Kidney capillary endothelial cell (primary cell): ENCODE measurements at places on chromosomes 16 and 17.

DNA sequence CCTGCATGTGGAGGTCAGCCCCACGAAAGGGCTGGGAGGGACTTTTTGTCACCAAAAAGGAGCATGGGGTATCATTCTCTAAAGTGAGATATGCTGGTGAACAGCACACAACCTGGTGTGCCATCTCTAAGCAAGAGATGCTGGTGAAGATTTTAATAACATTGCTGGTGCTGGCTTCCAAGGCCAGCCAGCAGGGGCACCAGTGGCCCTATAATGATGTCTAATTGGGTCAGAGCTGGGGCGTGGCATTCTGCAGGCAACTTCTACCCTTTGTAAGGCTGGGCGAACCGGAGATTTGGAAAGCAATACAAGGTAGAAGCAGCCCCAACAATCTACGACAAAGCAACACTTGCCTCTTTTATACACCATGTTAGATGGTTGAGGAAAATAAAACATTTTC, 16.8 kb downstream of the SDR42E1 start:
- no peak for DNase-seq

DNA sequence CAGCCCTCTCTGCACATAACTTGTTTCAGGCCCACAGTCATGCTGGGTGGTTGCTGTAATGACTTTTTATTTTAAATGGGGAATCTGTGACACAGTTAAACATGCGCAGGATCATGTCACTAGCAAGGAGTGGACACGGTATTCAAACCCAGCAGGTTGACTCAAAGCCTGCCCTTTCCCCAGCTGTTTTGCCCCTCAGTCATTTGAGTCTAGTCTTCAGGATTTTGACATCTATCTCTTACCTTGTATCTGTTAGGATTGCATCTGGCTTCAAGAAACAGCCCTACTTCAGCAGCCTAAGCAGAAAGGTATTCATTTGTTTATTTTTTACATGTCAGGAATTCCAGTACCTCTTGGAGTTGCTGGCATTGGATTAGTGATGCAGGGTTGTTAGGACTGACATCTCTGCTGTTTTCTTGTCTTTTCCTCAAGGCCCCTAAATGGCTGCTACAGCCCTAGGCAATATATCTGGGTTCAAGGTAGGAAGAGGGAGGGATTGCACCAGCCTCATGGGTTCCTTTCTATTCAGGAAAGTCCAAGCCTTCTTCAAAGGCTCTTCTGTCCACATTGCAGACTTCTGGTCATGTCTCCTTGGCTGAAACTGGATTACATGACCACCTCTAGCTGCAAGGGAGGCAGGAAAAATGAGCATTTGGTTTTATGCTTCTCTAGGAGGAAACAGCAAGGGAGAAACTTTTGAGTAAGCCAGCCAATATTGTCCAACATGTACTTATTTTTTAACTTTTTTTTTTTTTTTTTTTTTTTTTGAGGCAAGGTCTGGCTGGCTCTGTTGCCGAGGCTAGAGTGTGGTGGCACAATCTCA, 22.8 kb downstream of the ABCC1 start:
- DNase-seq = no peak

DNA sequence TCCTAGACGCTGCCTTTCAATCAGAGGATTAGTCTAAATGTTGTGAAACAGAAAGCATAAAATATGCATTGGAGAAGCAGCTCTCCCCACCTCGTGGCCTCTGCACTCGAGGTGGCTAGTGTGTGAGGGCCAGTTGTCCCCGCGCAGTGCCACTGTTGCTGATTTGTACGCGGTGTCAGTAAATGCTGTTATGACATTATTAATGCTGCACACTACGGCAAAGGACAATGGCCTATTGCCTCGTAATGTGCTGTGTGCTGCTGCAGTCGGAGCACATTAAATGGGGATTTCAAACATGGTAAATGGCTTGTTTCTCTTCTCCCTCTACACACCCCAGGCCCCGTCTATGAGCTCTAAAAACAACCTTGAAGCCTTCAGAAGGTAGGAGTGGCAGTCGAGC, 5.7 kb upstream of the MGAT5B start:
- DNase-seq = no peak

DNA sequence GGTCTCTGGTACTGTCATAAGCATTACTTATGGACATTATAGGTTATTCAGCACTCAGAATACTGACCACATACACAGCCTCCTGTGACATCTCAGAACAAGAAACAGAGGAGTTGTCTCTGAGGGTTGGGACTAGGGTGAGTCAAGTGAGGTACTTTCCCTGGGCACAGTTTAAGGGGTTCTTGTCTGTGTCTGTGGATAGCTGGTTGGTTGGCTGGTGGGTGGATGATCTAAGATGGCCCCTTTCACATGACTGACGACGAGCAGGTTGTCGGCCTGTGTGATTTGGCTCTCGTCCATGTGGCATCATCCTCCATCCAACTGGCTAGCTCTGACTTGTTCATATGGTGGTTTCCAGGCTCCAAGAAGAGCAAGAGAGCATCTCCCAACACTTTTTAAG, 163.9 kb downstream of the PRKCB start:
- DNase-seq = no peak

GRCh38 chr17:77488531-77489238, 347.9 kb downstream of the SEC14L1 start:
- no peak for DNase-seq

DNA sequence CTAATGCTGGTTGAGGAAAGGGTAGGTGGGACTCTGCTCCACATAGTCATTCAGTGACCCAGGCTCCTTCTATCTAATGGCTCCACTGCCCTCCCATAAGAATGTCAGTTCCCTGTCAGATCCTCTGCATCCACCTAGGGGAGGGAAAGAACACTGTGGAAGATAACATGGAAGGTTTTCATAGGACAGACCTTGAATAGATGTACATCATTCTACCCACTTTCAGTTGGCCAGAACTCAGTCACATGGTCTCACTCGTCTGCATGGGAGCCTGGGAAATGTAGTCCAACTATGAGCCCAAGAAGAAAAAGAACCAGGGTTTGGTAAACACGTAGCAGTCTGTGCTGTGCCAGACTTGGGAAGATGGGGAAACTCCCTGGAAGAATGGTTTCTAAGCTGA, 27.1 kb upstream of the SCNN1B start:
- DNase-seq = no peak

DNA sequence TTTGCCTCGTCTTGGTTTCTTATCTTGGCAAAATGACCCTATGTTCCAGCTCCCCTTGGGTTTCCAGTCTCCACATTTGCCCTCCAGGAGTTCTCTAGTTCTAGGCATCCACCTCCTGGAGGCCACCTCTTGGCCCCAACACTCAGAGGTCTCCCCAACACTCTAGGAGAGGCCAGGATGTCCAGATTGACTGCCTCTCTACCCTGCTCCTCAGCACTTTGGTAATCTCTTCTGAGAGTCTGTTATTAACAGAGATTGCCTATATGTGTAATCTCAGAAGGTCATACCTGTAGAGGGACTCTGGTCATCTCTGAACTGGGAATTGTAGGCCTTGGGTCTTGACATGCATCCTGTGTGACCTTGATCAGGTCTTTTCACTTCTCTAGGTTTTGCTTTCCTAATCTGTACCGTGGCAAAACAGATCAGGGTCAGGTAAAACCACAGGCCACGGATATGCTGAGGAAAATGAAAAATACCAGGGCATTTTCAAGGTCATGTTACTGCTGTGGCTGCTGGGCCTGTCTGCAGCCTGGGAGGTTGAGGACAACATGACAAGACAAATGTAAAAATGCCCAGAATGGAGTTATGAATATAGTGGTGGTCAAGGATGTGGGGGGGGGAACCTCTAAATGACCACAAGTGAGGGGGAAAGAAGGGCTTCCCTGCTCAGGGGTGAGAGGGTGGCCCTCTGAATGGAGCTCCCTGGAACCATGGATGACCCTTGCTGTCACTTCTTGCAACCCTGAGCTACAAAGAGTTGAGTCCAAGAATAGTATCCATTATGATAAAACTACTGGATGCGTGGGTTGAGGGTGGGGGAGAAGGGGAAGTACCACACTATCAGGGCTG, 5.0 kb upstream of the CCL4L2 start:
- DNase-seq = no peak

- no peak for DNase-seq
These were observed 35.0 kb downstream of the ENGASE start for GRCh38 chr17:79109584-79109983.

DNA sequence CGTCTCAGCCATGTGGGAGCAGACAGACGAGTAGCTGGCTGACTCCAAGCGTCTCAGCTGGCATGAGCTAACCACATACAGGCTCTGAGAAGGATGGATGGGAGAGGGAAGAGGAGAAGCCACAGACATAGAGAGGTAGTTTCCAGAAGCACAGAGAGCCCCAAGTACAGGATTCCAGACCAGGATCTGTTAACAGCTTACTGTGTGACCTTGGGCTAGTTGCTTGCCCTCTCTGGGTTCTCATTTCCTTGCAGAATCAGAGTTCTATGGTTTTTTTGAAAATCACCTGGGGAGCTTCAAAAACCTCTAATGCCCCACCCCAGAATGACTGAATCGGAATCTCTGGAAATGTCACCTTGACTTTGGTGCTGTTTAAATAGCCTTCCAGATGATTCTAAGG, 60.2 kb downstream of the ABCC6 start:
- DNase-seq = no peak

- DNase-seq = no peak
These were observed 192.2 kb downstream of the WWOX start for GRCh38 chr16:78291604-78292003.

DNA sequence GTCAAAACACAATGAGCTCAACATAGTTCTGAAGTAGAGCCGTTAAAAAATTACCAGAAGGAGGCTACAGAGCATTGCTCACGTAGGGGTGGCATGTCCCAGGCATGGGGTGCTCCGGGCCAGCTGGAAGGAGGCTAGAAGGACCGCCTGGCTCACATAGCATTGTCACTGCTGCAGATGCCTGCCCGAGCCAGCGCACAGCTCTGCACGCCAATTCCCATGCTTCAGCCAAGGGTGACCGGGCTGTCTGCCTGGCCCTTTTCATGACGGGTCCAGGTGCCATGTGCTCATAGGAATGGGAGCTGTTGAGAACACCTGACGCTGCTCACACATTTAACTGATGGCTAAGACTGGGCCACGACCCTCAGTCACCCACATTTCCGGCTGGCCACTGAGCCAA, 228.9 kb upstream of the FOXF1 start:
- no peak for DNase-seq

DNA sequence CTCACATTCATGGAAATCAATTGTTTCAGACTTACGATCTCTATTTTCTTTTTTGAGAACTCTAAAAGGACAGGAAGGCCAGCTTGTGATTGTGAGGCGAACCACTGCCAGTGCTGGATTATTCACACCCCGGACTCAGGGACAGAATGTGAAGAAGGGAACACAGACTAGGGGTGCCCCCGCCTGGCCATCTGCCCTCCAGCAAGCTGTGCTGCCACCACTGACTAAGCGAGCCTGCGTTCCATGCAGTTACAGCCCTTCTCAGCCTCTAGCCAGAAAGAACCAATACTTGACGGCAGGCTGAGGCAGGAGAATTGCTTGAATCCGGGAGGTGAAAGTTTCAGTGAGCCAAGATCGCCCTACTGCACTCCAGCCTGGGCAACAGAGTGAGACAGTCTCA, 2.8 kb downstream of the HAGH start:
- DNase-seq = peak; percentile 47

GRCh38 chr17:60960398-60961065, 282.9 kb downstream of the BCAS3 start:
- DNase-seq = no peak

DNA sequence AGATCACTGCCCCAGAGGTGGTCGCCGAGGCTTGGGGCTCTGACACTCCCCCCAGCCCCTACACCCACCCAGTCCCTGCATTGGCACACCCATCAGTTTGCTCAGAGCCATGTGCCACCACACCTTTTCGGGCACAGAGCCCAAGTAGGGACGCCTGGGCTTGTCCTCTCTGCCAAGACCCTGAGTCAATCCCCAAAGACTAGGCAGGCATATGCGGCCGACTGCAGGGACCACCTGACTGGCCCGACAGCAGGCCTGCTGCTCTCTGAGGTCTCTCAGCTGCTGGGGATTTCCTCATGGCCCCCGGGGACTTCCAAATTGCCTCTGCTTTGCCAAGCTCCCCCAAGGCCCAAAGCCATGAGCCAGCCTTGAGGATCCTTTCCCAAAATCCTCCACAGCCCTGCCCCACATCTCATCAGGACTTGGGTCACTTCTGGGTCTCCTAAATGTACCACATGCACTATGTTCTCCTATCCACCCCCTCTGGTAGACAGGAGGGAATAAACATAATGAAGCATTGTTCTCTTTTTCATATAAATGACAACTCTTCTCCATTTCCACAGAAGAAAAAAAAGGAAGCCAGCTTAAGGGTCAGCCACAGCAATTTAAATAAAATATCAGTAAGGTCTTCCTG, 30.6 kb downstream of the MYO18A start:
- DNase-seq = no peak

- no peak for DNase-seq
These were observed 36.4 kb downstream of the GPT2 start for GRCh38 chr16:46920402-46921068.
